ENCODE measurements at places on chromosomes 2 and 18.

- no peak for DNase-seq
Observed at GRCh38 chr2:70125498-70125898, 38.2 kb downstream of the PCBP1 start.

DNA sequence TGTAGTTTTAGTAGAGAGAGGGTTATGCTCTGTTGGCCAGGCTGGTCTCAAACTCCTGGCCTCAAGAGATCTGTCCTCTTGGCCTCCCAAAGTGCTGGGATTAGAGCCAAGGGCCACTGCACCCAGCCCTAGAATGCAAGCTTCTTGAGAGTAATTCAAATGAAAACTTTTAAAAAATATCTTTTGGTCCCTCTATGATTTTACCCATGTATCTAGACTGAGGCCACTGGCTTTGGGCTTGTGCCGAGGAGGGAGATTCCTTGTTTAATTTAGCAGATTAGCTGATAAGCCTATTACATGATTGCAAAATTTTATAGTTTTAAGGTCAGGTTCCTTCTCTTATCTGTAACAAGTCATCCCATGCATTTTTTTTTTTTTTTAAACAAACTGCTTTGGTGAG, 59.5 kb upstream of the CCDC195 start:
- no peak for DNase-seq

GRCh38 chr2:238397356-238397755, 29.4 kb upstream of the ASB1 start:
- DNase-seq = no peak

GRCh38 chr2:96913117-96913397, 43.2 kb upstream of the SEMA4C start:
- no peak for DNase-seq

DNA sequence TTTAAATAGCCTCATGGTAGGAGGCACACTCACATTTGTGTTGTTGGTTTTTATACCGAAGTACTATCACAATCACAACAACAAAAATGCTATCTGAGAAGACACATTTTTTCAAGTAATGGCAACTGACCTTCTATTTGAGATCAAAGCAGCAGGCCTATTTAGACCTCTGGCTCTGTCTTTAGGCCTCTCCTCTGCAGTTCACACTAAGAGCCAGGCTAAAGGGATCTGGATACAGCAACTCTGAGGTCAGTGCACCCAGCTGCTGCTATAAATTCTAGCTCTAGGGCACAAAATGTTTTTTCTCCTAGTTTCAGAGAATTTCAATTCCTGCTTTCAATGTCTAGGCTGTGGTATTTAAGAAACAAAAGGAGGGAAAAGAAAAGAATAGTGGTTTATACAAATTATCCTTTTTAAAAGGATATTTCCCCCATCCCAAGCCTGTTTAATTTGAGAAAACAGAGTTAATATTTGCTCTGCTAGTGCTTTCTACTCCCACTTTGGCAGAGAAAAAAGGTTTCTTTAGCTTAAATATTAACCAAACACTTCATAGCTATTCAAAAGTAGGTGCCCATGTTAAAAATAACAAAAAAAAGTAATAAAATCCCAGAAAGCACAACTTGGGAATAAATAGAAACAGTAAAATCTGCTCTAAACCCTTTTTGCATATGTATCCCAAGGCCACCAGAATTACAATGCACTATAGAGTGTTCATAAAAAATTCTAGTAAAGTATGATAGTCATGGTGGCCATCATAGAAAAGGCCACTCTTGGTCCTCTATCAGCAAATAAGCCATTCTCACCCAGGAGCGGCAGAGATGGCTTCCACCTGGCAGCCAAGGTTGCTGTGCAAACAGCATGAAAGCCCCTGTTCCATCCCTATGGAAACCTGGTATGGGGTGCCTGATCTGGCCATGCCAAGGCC, 293.6 kb upstream of the SESTD1 start:
- no peak for DNase-seq

- no peak for DNase-seq
Observed at GRCh38 chr2:218217360-218218267, 625 bp downstream of the ARPC2 start.

DNA sequence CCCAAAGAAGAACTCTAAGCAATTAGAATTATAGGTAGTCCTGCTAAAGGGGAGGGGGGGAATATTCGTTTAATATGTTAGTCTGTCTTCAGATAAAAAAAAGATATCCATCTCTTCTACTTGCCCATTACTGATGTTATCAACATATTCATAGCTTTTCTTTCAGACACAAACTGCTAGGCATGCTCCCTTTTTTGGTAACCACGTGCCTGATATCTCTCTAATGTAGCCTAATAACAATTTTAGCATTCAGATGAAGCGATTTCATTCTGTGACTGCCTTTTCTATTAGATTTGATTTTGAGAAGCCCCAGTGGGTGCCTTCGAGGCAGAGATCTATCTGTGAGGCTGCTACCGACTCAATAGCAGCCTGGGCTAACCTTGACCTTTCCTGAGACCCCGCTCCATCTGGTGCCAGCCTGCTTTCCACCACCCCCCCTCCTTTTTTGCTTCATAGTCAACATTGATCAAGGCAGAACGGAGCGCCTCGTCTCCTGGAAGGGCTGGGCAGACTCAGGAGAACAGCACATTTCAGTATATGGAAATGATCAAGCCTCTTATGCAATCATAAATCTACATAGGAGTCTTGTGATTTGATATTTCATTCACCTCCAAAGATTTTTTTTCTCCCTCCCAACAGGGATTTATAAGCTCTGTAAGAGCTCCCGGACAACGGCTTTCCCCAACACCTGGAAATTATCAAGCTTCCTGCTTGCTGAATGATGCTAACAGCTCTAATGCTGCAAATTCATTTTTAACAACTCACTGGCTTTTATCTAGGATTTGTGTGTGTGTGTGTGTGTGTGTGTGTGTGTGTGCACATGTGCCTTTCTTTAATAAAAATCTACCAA, 14.7 kb upstream of the BCL11A start:
- peak; percentile 15 for DNase-seq

GRCh38 chr2:33019796-33020195, 73.0 kb downstream of the LTBP1 start:
- DNase-seq = no peak

All from NCI-H526 treated with DMSO at 0.1 percent for 48 hours (cell line).